HFFc6 (cell line): ENCODE measurements at places on chromosomes 1 and 21.

DNA sequence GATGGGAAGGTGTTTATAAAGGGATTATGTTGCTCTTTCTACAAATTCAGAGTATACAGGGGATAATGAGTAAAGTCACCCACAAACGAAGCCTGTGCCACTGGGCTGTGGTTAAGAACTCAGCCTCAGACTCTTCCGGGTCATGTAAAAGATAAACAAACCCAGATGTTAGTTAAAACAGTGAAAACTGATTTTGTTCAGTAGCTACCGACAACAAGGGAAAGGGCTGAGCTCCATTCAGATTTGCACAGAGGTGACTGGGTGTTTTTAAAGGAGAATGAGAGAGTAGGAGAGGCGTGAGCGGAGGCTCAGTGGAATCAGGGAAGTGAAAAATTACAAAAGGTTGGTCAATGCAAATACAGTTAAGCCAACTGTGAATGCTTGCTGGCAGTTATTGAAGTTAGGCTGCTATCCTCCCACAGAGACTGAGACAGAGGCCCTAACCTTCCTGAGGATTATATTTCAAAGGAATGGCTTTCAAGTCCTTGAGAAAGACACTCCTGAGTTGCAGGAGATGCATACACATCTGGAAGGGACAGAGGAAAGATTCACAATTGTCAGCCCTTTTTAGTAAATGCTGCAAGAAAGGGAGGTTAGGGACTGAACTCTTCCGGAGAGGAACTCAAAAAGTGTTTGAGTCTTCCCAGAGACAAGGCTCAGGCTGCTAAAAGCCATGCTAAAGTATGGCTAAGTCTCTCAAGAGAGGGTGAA, 29.9 kb upstream of the SAMD13 start:
- DNase-seq = peak; percentile 18

GRCh38 chr1:52571783-52572182, 18.9 kb upstream of the TUT4 start:
- no peak for DNase-seq

- peak; percentile 9 for DNase-seq
Observed at GRCh38 chr1:64744492-64745180, at the start of gene RAVER2. RAVER2 (plus strand) TSS chr1:64745075; CDS start chr1:64745173, 98 bp downstream.

- no peak for DNase-seq
Observed at GRCh38 chr1:230243146-230243545, 176.1 kb downstream of the GALNT2 start.

- no peak for DNase-seq
Observed at GRCh38 chr1:170741678-170742077, 77.7 kb downstream of the PRRX1 start.

GRCh38 chr1:172969611-172970010, 81.1 kb downstream of the TNFSF18 start:
- DNase-seq = peak; percentile 87

- peak; percentile 93 for DNase-seq
Observed at GRCh38 chr1:68331117-68331865, 99.0 kb upstream of the WLS start.

DNA sequence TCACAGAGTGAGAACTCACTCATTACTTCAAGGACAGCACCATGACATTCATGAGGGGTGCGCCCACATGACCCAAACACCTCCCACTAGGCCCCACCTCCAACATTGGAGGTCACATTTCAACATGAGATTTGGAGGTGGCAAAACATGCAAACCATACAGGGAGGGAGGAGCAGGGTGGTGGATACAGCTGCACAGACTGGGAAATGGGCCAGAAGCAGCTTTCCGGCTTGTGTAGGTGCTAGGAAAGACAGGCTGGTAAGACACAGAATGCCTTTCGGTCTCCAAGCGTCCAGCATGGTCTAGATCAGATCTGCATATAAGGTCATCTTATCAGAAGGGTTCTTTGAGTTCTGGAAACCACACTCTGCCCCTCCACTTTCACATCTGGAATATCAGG, 35.1 kb upstream of the TINAGL1 start:
- DNase-seq = no peak

- no peak for DNase-seq
Observed at GRCh38 chr1:225004396-225004795, 74.9 kb downstream of the DNAH14 start.

DNA sequence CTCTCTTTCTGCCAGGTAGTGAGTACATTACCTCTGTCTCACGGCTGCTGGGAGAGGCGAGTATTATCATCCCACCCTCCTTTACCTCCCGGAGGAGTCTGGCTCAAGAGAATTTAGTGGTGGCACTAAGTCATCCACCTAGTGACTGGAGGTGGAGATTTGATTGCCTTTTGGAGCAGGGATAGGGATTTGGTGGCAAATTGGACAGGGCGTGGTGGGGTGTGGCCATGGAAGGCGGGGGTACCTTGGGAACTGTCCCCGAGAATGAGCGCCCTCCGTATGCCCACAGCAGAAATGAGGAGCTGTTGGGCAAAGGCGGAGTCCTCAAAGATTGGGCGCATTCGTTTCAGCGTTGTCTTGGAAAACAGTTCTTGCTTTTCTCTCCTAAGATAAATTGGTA, 32.1 kb upstream of the HMGN1 start:
- no peak for DNase-seq

DNA sequence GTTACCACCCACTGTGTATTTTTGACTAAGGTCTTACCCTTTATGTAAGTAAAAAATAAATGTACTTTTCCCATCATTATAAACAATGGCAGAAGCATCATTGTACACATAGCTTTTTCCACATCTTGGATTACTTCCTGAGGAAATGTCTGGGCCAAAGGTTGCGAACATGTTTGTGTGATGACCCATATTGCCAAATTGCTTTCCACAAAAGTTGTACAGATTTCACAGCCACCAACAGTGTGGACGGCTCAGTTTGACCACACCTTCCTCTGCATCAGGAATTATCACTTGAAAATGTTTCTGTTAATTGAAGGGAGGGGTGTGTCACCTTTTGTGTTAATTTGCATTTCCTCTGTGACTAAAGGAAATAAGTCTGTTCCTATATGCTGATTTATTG, 25.7 kb downstream of the AKNAD1 start:
- peak; percentile 61 for DNase-seq

DNA sequence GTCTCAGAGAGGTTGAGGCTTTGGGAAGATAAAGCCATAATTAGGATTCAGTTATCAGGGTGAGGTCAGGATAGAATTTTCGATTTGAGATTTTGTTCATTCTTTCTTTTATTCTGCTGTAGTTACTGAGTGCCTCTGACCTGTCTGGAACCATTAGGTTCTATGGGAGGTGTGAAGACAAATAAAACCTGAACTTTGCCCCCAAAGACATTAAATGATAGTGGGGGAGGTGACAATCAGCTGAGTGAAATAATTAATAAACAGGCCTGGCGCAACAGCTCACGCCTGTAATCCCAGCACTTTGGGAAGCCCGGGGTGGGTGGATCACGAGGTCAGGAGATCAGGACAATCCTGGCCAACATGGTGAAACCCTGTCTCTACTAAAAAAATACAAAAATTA, 55.0 kb upstream of the SPATA6 start:
- DNase-seq = no peak

DNA sequence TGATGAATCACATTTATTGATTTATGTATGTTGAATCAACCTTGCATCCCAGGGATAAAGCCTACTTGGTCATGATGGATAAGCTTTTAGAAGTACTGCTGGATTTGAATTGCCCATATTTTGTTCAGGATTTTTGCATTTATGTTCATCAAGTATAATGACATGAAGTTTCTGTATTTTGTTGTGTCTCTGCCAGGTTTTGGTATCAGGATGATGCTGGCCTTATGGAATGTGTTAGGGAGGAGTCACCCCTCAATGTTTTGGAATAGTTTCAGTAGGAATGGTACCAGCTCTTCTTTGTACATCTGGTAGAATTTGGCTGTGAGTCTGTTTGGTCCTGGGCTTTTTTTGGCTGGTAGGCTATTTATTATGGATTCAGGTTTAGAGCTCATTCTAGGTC, 1643.1 kb upstream of the B3GALT2 start:
- DNase-seq = peak; percentile 12

GRCh38 chr1:38120552-38121230, 74.1 kb upstream of the POU3F1 start:
- no peak for DNase-seq

DNA sequence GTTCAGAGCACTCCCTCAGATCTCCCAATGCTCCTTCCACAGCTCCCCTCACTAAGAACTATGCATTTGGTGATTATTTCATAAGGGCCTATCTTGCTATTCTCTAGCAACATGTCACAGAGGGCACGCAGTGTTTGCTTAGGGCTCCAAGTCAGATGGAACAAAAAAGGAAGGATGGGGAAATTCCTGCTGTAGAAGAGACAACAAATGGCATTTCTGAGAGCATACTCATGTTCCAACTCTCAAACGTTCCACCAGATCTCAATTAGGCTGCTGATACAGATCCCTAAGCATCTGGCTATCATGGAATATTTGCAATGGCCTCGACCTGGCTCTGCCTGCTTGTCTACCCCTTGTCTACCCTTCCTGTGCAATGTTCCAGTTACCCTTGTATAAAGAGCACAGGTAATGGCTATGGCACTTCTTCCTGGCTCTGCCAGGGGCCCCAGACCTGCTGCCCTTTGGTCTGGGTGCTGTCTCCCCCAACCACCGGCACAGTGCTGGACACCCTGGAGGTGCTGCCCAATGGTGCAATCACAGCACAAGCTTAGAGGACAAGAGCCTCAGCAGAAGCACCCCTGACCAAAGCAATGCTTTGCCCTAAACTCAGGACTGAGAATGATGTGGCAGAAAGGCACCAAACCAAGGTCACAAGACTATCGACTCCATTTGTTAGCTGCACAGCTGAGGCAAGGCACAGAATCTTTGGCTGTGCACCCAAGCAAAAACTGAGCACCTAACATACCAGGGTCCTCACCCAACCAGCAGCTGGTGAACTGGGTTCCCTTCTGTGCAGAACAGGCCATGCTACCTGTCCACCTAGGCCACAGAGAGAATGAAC, 3.6 kb downstream of the PARP1 start:
- peak; percentile 40 for DNase-seq

- DNase-seq = no peak
Observed at GRCh38 chr1:105210747-105211146, 1461.0 kb downstream of the AMY1C start.

DNA sequence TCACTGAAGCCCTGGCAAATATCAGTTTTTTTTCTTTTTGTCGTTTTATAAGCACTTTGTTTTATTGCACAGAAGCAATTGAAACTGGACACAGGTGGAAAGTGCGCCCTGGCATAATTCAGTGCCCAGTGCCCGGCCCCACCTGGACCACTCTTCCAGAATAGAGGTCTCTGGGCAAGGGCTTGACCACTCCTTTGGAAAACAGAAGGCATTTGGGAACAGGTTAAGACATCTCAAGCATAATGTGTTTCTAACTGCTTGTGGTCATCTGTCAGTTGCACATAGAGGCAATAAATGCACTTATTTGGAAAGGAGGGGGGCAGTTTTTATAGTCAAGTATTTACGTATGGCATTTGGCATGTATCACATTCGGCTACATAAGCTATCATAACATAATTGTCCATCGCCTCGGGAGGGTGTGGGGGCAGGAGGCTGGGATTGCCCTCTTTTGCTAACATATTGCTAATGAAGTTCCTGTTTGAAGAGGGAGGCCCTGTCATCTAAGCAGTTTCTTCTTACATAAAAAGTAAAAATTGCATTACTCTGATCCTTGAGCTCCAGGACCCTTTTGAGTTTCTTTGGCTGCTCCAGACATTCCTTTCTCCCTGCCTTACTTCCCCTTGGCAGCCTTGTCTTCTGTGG, 14.7 kb upstream of the CD2 start:
- no peak for DNase-seq

- DNase-seq = peak; percentile 77
Observed at GRCh38 chr1:109089242-109090015, 1.1 kb upstream of the TMEM167B start.
